ENCODE measurements at places on chromosomes 7 and 10.

- no peak for DNase-seq
These were observed 175.8 kb downstream of the ZNF248 start for GRCh38 chr10:37681617-37681999.

- DNase-seq: no peak
These were observed 852 bp upstream of the PRKAR1B start for GRCh38 chr7:727806-728460.

DNA sequence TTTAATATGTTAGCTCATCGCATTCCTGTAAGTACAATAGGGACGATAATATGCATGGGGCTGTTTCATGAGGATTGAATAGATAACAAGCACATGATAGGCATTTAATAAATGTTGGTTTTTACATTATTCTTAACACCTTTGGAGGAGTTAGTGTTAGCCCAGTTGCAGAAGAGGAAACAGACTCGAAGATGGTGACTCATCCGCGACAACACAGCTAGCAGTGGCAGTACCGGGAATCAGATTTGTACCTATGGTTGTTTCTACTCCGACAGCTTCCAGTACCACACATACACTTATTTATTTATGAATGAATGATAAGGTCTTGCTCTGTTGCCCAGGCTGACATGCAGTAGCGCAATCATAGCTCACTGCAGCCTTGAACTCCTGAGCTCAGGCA lies 2.9 kb downstream of the LRMDA start:
- DNase-seq: no peak

DNA sequence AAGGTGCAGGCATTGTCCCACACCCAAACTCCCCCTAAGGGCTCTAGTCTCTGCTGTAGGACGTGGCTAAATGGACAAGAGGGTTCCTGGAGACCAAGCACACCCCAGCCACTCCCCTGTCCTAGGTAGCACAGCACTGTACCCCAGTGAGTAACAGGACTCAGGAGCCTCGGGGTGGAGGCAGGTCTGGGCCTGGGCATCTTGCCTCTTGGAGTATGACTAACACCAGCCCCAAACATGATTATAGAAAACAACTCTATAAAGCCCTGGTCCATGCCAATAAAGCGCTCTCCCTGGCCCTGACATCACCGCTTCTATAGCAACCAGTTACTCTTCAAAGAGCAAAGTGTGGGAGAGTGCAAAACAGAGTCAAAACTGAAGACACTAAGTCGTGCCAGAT lies 195.0 kb downstream of the CALN1 start:
- no peak for DNase-seq

DNA sequence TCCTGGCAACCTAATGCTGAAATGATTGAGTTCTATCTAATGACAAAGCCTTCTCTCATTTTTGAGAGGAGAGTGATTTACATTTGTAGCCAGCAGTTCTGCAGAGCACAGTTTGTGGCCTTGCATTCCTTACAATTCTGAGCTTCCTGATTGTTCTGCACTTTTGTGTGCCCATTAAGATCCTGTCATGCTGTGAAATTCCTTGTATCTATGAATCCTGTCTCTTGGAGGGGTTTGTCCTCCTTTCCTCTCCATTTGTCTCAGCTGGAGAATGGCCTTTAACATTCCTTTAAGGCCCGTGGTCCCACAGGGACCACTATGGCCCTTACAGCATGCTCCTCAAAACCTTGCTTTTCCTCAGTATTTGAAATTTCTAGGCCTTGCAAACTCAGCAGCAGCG lies 10.4 kb downstream of the KLHL7 start:
- no peak for DNase-seq

GRCh38 chr10:105121743-105122142 lies 480.7 kb downstream of the SORCS3 start:
- no peak for DNase-seq

DNA sequence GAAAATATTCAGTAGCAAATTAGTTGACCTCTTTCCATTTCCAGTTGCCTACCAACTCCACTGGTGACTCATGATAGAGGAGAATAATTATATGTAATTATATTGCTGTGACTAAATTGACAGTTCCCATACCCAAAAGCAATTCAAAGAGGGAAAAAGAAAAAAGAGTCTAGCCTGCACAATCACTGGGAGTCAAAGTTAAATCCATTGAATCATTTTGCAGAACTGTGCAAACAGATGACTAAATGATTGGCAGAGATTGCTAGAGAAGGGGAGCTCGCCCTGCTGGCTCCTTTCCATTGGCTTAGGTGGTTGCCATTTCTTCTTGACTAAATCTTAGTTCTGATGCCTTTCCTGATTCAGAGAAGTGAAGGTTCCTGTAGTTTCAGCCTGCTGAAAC lies 1228.6 kb upstream of the SORCS1 start:
- no peak for DNase-seq

- no peak for DNase-seq
These were observed 253.1 kb downstream of the FZD1 start for GRCh38 chr7:91517201-91517785.

DNA sequence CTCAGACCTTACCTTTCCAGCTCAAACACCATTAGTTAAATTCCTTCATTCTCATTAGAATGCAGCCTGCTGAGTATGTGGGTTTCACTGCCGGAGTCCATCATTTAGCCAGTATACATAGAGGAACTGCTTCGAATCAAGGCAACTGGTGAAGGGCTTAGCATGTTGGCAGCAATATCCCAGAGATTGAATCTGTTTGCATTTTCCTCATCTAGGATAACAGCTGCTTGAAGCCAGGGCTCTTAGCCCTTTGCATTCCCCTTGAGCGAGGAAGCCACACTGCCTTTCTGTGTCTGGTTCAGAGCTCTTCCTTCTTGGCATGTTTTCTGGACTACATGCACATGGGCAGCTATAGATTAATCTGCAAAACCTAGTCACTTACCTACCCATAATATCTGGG lies 14.7 kb downstream of the NODAL start:
- no peak for DNase-seq

DNA sequence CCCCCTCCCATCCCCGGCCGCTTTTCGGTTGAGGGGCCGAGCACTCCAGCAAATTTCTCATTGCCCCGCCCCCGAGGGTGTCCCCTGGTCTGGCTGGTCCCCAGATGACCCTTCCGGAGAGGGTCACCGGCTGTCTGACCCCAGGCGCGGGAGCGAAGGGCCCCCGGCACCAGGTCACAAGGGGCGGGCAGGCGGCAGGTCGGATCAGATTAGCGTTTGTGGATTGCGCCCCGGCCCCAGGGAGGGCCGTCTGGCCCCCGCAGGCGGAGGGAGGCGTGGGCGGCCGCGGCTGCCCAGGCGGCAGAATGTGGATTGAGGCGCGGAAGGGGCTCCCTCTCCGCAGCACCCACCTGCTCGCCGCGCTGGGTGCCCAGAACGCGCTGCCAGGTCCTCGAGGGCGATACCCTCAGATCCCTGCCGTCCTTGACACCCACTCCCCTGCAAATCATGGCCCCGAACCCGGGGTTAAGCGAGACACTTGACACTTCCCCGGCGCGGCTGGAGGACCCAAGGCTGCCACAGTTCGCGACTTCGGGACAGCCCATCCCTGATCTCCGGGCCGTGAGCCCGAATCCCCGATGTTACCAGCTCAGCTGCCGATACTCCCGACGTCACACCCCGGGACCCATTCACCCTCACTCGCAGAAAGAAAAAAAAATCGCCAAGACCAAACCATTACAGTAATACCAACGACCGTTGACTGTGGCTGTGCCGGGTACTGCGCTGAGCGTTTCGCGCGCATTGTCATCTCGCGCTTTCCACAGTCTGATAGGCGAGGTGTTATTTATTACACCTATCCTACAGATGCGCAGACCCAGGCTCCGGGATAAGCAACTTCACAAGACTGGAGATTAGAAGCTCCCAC lies 953 bp downstream of the NODAL start:
- no peak for DNase-seq

DNA sequence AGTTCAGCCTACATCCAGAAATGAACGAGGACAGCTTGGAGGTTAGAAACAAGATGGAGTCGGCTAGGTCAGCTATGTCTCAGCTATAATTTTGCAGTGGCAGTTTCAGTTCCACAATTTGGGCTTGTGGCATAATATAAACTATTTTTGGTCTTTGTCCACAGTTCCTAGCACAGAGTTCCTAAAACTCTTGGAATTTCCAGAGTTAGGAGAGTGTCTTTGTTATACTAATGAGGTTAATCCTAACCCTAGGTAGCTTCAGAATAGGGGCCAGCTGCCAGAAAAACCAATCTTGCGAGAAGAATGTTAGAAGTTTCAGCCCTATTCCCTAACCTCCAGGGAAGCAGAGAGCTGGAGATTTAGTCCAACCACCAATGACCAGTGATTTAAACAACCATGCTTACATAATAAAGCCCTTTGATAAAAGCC lies 131.9 kb downstream of the AKR1D1 start:
- no peak for DNase-seq

DNA sequence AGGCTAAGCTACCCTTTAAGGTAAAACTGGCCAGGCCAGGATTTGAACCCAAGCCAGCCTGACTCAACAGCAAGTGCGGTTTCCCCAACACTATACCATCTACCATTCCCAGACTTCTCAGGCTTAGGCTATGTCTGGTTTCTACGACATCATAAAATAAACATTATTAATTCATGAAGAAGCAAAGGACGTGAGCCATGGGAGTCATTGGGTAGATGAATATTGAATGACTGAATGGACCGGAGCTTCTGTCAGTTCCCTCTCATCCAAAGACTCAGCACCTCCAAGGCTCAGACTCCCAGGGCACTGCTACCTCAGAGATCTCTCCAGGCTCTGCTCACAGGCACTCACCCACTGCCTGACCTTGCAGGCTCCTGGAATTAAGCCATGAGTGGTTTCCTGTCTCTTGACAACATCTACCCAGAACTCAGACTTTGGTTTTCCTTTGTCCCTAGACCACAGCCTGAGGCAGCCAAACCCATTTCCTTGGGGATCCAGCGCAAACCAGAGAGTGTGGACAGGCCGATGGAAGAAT lies 64.6 kb upstream of the STEAP1B start:
- no peak for DNase-seq

- DNase-seq: no peak
These were observed 67.8 kb downstream of the TBX20 start for GRCh38 chr7:35185908-35186731.

- no peak for DNase-seq
These were observed 57.2 kb downstream of the DDC start for GRCh38 chr7:50507898-50508470.

Data from stimulated activated CD8-positive, alpha-beta memory T cell treated with anti-CD3 and anti-CD28 coated beads, Interleukin-7, amount 100 ng/mL, for 24 hours (primary cell).